ENCODE measurements at places on chromosomes 16 and 17. TPM values are rescaled to one million over a fixed set of nuclear protein-coding genes. Genes with fewer than 3 reads are reported as not detected.

TP53TG3 gene
- total RNA-seq, result not detected

GNG13 gene
- not detected for total RNA-seq

KRT17 gene
- 1.2 TPM for total RNA-seq

SLX4 gene
- total RNA-seq, result 5.5 TPM

ZNF778 gene
- total RNA-seq, result 7.4 TPM

TP53TG3C gene
- total RNA-seq, result under 0.01 TPM

CFAP119 gene
- total RNA-seq, result 2.5 TPM

FLII gene
- total RNA-seq, result 272 TPM

GAST gene
- total RNA-seq, result not detected

PLXDC1 gene
- total RNA-seq, result 0.73 TPM

RASL10B gene
- total RNA-seq, result under 0.01 TPM

PPM1D gene
- 7.0 TPM for total RNA-seq

FMNL1 gene
- total RNA-seq, result 5.3 TPM

NECAB2 gene
- not detected for total RNA-seq

ZG16 gene
- not detected for total RNA-seq

TPSAB1 gene
- not detected for total RNA-seq

OR4D1 gene
- not detected for total RNA-seq

ABI3 gene
- total RNA-seq, result under 0.01 TPM

CCL8 gene
- not detected for total RNA-seq

KRTAP9-4 gene
- total RNA-seq, result not detected

KRTAP4-4 gene
- total RNA-seq, result not detected

NQO1 gene
- 423 TPM for total RNA-seq

TBC1D3G gene
- not detected for total RNA-seq

ABCC6 gene
- under 0.01 TPM for total RNA-seq

SMIM5 gene
- not detected for total RNA-seq

KRTAP4-1 gene
- not detected for total RNA-seq

RHBDL1 gene
- total RNA-seq, result 1.8 TPM

SYCE1L gene
- total RNA-seq, result not detected

CALB2 gene
- not detected for total RNA-seq

WNT9B gene
- total RNA-seq, result not detected

ACSM2A gene
- not detected for total RNA-seq

SOCS1 gene
- total RNA-seq, result 1.1 TPM

KRT36 gene
- not detected for total RNA-seq
